ENCODE measurements at places on chromosomes 3 and 15.

DNA sequence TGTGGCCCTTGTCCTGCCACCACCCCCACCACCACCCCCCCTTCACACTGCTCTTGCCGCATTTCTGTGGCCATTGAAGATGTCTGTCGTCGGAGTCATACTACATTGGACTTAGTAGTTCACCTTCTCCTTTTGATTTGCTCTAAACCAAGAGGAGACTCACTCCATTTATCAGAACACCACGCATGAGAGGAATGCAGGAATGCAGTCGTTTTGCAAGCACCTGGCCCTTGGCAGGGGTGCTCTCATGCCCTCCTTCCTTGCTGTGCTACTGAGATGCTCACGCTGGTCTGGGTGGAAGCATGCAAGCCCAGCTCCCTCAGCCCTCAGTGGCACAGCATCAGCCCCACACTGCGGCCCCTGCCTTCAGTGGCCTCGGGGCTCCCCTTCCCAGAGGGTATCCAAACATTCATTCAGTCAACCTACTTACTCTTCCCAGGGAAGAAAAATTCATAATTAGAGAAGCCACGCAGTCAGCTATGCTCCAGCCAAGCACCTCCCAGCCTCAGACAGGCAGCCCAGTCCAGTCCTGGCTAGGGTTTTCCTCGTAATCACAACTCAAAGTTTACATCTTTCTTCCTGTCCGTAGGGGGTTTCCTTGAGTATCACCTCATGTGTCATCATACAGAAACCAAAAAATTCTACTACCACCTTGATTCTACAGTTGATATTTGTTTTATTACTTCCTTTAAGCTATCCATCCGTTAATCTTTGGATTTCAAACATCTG is 520.0 kb downstream of the GABRG3 start:
- peak; percentile 14 for DNase-seq

GRCh38 chr15:41792000-41792637 is 17.8 kb downstream of the MAPKBP1 start:
- no peak for DNase-seq

DNA sequence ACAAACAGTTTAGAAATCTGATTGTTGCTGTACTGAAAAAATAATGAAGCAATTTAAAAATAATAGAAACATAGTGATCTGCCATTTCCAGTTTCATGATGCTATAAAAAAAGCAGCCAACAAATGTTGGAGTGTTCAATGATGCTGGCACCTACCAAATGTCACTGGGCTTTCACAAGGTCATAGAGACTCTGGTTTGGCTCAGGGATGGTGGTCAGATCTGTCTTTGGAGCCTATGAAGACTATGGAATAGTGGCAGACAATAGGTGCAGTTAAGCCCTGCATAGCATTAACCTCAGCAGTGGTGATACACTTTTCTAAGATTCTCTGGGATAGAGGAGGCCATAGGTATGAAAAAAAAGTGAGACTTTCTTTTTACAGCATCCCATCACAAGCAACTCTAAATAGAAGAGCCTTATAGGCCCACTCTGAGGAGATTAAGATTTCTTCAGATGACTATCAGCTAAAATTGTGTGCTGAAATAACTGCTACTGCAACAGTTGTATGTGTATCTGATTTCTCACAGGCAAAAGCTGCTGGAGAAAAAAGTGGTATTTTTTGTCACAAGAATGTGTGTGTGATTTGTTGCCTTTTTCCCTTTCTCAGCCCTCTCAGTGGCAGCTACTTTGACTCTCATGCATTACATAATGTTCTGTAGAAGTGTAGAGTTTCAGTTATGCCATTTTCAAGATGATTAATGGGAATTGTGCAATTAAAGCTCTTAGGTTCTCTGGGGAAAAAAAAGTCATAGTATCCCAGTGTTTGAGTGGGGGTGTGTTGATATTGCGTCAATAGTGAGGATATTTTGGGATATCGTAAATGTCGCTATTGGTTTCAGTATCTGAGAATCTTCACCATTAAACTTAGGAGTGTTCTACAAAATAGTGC is 137.4 kb downstream of the MBNL1 start:
- no peak for DNase-seq

- DNase-seq, result no peak
Measured at GRCh38 chr3:154143873-154144272, 22.7 kb downstream of the ARHGEF26 start.

GRCh38 chr3:55647063-55647462 is 160.0 kb upstream of the WNT5A start:
- DNase-seq, result no peak

- DNase-seq, result no peak
Measured at GRCh38 chr15:50151476-50151875, 30.5 kb upstream of the SLC27A2 start.

DNA sequence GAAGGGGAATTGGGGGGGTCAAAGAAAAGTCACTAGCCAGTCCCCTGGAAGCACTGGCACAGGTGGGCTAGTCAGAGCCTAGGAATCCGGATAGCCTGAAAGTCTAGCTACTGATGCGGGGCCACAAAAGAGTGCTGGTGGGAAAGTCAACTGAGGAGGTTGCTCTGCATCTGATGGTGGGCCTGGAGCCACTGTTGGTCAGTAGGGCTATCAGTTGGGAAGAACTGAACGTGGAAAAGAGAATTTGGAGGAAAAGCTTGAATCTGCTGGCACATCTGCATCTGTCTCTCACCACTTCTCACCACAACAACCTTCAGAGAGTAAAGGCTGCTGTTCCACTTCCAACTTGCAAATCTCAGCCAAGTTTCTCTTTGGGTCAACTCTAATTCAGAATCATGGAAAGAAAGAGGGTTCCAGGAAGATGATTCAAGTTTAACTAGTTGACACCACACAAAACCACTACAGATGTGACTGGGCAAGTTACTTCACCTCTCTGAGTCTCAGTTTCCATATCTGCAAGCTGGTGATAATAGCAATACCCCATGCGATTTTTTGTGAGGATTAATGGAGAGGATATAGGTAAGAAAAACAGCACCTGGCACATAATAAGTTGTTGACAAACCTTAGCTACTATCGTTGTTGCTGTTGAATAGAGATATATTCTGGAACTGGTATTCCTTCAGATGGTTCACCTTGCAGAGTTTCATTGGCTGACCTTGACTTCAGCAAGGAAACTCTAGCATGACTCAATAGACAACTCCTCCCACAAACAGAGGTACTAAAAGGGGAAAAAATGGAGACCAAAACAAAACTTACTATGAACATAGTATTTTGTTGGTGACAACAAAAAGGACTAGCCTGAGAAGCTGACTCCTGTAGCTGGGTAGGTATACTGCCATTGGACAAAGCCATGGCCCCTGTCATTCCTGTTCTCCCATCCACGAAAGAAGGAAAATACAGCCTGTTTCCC is 280.2 kb upstream of the STT3B start:
- no peak for DNase-seq

DNA sequence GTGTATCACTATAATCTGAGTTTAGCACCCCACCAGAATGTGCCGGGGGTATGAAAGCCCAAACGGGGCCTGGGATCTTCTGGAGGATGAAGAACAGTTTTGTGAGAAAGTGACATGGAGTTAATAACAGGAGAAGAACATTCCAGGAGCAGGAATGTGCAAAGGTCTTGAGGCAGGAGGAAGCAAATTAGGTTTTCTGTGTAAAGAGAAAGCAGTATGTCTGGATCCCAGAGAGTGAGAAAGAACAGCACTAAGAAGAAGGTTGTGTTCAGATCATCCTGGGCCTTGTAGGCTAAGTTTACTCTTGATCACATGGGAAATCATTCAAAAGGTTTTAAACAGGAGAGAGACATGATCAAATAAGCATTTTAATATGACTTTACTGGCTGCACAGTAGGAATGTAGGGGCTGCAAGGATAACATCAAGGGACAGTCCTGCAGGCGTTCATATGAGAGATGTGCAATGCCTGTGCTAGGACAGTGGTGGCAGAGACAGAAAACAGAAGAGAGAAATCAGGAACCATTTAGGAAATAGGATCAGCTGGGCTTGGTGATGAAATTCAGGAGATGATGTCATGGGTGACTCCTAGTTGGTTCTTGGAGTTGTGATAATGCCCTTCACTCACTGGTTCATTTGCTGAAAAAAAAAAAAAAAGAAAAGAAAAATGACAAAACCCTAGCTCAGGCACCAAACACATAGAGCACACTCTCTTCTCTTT is 113.5 kb downstream of the TNIK start:
- DNase-seq, result no peak

GRCh38 chr3:72050048-72050632 is 265.2 kb upstream of the PROK2 start:
- no peak for DNase-seq

DNA sequence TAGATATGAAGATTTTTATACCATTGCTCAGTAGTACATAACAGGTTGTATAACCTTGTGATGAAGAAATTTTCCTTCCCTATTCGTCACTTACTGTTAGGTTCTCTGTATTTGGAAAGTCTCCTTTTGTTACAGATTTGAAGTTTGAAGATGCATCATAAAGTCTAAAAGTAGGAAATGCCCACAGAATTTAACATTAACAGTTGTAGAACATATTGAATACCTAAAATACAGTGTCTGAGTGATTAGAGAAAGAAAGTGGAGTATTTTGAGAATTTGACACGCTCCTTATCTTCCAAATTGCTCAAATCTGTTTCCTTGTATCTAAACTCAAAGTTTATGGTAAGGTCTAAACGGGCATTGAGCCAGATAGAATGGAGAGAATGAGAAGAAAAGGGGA is 111.3 kb downstream of the MBNL1 start:
- no peak for DNase-seq

DNA sequence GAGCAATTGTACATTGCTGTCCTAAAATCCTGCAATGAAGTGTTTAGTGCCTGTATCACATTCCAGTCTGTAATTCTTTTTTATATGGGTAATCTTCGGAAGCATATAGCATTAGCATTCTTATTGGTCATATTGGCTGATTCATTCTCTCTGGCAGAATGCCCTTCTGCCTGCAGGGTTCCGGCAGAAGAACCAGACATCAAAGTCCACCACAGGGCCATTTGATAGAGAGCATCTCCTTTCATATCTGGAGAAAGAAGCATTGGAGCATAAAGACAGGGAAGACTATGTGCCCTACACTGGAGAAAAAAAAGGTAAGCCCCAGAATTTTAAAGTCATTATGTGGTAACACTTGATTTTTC is 39.6 kb downstream of the TMOD3 start:
- DNase-seq, result no peak

- no peak for DNase-seq
Measured at GRCh38 chr15:52018244-52018643, 775 bp upstream of the MAPK6 start.

DNA sequence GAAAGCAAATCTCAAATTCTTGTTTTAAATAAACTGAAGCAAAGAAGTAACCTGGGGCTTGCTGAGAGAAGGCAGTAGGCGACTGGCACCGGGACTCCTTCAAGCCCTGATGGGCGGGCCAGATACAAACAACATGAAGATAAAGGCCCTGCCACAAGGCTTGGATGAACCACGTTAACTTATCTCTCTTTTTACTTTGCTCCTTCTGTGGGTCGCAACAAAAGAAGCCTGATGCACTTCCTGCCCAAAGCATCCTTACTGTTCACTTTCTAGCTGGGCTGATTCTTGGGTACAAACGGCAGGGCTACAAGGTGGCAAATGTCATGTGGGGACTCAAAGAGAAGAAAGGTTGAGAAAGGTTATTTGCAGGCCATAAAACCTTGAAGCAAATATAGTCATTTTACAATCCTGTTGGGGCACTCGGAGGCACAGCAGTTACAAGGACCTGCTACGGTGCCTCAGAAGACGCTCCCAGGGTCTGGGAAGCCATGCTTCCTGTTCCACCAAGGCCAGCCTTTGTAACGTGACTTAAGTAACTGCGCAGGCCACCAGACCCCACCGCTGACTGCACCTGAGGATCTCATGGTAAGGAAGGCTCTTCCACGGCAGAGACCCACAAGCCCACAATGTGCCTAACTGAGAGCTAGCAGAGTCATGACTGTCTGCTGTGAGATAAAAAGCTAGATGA is 71.1 kb downstream of the CHSY1 start:
- DNase-seq, result no peak

DNA sequence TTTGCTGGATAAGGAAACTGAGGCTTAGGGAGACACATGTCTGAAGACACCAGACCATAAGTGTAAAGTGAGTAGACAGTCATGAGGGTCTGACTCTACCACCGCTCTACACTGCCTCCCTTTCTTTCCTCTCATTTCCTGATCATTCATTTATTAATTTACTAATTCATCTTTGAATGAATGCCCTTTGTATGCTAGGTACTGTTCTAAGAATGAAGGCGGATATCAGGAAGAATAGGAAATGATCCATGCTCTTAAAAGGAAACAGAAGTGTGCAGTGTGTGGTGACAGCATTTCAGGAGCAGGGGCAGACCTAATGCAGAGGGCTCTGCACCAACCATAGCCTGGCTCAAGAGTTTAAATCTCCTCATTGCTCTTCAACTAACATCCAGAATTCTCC is 31.8 kb upstream of the PSMD6 start:
- DNase-seq, result no peak

DNA sequence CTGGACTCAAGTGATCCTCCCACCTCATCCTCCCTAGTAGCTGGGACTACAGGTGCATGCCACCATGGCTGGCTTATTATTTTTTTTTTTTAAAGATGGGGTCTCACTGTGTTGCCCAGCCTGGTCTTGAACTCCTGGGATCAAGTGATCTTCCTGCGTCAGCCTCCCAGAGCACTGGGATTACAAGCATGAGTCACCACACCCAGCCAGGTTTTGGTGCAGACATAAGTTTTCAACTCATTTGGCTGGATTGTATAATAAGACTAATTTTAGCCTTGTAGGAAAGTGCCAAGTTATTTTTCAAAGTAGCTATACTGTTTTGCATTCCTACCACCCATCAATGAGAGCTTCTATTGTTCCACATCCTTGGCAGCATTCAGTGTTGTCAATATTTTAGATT is 32.1 kb downstream of the BUB1B start:
- DNase-seq, result no peak

- no peak for DNase-seq
Measured at GRCh38 chr3:132241776-132242514, 75.3 kb upstream of the ACP3 start.

- DNase-seq, result no peak
Measured at GRCh38 chr3:96236522-96236921, 577.9 kb upstream of the EPHA6 start.

- no peak for DNase-seq
Measured at GRCh38 chr15:100735129-100736053, 133.0 kb downstream of the ASB7 start.

DNA sequence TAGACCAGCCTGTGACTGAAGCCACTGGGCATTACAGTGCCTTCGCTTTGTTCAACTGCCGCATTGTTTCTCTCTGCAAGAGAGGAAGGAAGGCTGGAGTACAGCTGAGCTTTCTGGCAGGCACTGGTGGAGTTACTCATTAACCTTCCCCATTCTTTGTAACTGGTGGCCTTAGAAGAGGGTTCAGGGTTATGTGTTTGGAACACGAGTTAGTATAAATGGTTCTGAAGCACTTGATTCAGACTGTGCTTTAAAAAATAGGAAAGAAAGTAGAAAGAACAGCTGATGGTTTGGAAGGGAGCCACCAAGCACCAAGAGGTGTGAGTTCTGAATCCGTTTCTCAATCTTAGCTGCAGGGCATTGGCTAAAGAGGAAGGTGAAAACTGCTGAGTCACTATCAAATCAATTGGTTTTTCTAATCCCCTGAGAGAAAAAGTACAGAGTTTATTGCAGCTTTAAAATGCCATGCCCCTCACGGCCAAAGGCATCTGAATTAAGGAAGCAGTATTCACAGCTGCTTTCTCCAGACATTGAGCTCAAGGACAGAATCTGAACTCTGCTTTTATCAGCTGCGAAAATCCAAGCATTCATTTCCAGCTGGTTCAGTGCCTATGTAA is 3.6 kb downstream of the HGD start:
- DNase-seq, result peak; percentile 77

- DNase-seq, result no peak
Measured at GRCh38 chr15:100245855-100246254, 95.9 kb downstream of the ADAMTS17 start.

Data from globus pallidus (tissue), 1 donor.